ENCODE measurements at places on chromosomes 13 and 19.
A peak's percentile ranks its signal among the peaks of the same experiment; 100 is the strongest.

DNA sequence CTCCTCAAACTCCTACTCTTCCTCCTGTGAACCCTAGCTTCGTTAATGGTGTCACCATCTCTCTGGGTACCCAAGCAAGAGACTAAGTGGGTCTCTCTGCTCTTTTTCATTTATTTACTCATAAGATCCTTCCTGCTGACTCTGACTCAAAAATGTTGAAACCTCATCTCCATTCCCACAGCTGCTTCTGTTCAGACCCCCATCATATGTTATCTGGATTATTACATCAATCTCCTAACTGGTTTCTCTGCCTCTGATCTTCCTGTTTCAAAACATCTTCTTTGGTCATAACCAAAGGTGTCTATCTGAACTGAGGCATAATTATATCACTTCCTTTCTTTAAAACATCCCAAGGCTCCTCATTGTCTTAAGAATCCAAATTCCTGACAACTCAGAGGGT lies 2.0 kb upstream of the MEDAG start:
- DNase-seq = no peak

DNA sequence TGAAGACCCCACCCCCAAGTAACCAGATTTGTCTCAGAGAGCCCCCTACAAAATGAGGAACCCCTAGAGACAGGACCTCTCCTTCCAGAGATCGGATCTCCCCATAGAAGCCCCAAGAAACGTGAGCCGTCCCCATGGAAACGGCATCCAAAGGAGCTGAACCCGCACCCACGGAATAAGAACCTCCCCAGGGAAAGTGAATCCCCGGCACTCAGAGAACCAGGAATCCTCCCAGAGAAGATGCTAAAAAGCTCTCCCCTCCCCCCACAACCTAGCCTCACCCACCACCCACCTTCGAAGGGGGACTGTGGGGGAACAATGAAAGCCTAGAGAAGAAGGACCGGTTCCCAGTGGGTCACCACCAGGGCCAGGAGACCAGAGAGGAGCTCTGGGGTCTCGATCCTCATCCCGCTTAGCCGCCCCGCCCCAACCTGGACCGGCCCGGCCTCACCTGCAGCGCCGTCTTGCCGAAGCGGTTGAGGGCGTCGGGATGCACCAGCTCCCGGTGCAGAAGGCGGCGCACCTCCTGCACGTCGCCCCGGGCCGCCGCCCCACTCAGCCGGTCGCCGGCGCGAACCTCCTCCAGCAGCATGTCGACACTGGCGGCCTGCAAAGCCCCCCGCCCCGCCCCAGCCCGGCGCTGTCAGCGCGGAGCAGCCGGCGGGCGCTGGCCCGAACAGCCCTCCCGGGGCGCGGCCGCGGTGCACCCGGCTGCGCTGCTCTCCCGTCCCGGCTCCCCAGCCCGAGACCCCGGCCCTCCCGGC lies 535 bp downstream of the CDKN2D start:
- DNase-seq = no peak

- no peak for DNase-seq
Measured at GRCh38 chr19:19110410-19111135, 27.7 kb downstream of the TMEM161A start.

- DNase-seq = no peak
Measured at GRCh38 chr19:55490478-55491432, 2.5 kb downstream of the SSC5D start.

DNA sequence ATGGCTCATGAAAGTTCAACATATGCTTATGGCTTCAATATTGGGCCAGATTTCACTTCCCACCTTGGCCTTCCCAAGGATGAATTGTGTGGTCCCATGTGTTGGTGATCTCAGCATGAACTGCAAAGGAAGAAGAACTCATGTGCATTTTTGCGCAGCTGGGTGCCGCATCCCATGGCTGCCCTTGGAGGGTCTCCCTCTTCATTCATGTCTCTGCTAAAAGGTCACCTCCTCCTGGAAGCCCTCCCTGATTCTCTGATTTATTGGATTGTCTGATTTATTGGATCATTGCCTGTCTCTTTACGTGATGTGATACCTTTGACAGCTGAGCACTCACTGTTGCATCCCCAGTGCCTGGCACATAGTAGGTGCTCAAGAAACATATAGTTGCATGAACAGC lies 1.7 kb upstream of the CYP4F8 start:
- no peak for DNase-seq

DNA sequence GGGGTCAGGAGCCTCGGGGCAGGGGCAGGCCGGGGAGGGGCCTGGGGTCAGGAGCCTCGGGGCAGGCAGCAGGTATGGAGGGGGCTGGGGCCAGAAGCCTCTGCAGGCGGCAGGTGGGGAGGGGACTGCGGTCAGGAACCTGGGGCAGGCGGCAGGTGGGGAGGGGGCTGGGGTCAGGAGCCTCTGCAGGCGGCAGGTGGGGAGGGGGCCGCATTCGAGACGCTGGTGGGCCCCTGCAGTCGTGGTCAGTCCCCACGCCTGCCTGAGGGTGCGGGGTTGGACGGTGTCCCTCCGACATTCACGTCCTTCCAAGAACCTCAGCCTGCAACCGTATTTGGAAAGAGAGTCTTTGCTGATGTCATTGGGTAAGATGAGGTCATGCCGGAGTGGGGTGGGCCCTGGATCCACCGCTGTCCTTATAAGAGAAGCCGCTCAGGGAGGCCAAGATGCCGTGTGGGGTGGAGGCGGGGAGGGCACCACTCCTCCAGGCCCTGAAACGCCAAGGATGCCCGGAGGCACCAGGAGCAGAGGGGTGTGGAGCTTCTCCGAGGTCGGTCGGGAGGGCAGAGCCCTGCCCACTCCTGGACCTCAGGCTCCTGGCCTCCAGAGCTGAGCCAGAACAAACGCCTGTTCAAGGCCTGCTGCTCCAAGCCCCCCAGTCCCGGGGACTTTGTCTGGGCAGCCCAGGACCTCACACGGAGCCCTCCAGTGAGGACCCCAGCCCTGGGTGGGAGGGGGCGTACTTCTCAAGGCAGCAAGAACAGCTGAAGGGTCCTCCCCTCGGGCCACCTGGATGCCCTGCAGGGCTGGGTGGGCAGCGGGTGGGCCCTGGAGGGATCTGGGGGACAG lies 30.1 kb downstream of the PIP5K1C start:
- DNase-seq = no peak

- no peak for DNase-seq
Measured at GRCh38 chr13:112756511-112756966, 66.7 kb downstream of the ATP11A start.

DNA sequence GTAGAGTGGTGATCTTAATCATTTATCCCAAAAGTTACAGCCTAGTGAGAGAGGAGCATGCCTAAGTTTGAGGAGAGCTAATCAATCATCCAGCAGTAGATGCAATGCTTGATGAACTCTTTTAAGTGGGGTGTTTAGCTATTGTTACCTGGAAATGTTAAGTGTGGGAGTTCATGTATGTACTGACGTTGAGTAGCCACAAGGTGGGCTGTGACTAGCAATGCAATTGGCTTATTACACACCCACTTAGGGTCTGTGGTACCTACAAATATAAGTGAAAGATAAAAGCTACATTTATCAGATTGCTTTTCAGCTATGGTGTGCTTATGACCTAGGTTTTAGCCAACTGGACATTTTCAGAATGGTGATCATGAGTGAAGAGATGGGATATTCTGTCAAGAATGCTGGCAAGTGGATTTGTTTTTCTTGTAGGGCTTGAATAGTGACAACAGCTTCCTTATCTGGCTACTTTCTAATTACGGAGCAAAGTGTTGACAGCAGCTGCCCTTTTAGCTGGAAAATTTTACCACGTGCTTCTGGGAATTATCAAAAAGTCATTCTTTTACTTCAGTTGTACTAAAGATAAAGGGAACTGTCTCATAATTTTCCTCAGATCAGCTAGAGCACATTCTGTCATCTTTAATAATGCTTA lies 170.6 kb downstream of the POSTN start:
- DNase-seq = no peak

- no peak for DNase-seq
Measured at GRCh38 chr13:49516467-49516866, 20.7 kb downstream of the PHF11 start.

- DNase-seq = no peak
Measured at GRCh38 chr13:39038569-39039030, 344 bp downstream of the NHLRC3 start.

GRCh38 chr19:48818234-48818820 lies 7.5 kb upstream of the BCAT2 start:
- DNase-seq = no peak

DNA sequence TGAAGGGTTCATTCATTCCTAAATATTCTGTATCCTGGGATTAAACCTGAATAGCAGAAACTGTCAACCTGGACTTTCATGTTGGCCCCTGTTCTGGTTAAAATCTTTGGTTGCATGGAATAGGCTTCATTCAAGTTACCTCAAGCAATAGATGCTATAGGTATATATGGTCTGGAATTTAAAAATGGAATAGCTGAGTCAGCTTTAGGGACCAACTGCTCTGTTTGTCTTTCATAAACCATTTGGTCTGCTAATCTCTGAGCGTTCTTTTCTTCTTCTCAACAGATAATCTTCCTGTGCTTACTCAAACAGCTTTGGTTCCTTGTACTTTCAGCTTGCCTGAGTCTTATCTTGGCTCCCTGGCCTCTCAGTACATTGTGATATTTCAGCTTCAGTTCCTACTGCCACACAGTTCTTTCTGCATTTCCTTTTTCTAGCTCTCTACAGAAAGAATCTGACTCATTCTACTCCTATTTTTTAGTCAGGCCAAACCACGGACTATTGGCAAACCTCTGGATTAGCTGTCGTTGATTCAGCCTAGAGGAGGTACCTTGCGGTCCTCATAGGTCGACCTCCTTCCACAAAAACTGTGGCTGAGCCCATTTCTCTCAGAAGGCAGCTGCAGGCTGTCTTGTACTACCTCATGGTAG lies 35.9 kb upstream of the MAB21L1 start:
- no peak for DNase-seq

- no peak for DNase-seq
Measured at GRCh38 chr13:23868521-23868920, 20.7 kb downstream of the MIPEP start.

- no peak for DNase-seq
Measured at GRCh38 chr19:5587071-5587455, 19.3 kb upstream of the TINCR start.

DNA sequence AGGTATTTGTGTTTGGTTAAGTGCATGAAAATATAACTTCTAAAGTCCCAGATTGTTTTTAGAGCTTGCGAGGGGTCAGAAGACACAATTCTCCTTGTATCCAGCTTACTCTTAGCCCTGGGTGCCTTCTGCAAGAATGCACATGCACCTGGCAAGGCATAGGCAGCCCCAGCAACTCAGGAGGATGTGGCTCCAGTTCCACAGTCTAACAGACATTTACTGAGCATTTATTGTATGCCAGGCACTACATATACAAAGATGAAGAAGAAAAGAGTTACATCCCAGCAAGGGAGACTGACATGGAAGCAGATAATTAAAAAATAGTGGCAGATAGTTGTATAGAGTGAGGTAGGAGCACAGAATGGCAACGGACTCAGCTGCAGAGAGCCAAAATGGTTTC lies 101.1 kb upstream of the FRY start:
- DNase-seq = no peak

- no peak for DNase-seq
Measured at GRCh38 chr13:65168026-65168425, 2062.1 kb downstream of the PCDH9 start.

- peak; percentile 54 for DNase-seq
Measured at GRCh38 chr19:35204799-35205732, 23.5 kb downstream of the FAM187B start.

GRCh38 chr19:40589591-40590429 lies 11.4 kb upstream of the LTBP4 start:
- no peak for DNase-seq

- no peak for DNase-seq
Measured at GRCh38 chr19:57802269-57802668, 12.4 kb downstream of the ZNF552 start.

GRCh38 chr19:2296141-2296540 lies 11.8 kb downstream of the LINGO3 start:
- no peak for DNase-seq

DNA sequence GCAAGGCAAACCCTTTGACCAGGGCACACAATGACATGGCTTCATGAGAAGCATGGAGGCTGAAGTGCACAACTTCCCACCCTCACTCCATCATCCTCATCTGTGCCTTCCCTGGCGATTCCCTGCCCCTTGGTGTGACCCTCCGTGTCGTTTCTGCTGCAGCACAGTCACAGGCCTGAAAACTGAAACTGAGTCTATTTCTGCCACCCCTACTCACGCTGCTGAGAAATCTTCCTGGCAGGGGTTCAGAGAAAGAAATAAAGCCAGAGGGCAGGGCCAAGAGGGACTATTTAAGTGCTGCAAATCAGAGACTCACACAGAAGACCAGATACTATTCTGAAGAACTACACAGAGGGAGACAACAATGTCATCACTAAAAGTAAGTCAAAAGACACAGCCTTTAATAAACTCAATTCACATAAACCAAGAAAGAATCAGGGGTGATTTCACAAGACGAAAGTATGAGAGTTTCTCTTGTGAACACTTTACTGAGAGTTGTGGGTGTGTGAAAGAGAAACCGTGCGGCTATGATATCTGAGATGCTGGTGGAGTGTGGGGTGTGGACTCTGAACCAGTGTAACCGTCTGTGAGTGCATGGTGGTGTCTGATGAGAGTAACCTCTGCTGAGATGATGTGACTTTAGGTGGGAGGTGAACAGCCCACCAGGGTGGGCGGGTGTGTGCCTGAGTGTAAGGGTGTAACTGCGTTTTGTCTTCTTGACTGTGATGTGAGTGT lies 23.5 kb downstream of the LGALS16 start:
- peak; percentile 18 for DNase-seq

DNA sequence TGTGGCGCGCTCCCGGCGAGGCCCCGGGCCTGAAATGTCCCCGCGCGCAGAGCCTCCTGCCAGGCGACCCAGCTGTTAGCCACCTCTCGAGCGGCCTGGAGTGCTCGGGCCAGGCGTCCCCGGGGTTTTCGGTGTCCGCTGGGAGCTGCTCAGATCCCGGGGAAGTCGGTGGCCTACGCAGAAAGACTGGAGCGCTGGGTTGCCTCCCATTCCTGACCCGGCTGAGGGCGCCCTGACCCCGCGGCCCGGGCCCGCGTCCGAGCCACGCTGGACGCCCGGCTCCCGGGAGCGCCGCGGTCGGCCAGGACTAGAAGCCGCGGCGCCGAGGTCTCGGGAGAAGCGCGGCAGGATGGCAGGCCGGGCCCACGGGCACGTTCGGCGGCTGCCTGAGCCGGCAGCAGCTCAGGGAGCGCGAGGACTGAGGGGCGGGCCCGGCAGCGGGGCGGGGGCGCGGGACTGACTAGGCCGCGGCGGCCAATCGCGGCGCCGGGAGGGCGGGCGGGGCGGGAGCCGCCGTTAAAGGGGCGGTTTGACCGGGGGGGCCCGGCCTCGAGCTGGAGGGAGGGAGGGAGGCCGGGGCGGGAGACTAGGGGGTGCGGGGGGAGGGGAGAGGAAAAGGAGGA lies 1.3 kb upstream of the ZIC2 start:
- DNase-seq = no peak

DNA sequence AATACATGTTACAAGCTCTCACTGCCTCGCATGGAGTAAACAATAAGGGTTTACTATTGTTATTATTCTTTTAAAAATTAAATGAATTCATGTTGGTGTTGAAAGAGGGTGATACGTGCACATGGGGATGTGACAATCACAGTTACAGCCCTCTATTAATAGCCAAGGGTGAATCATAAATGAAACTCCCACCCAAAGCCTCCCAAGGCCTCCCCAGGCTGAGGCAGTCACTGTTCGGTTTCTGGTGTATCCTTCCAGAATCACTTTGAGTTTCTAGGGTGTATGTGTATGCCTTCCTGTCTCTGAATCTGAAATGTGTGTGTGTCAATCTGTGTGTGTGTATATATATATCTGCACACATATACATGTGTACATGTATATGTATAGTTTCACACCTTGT lies 73.4 kb downstream of the AKAP11 start:
- DNase-seq = no peak

GRCh38 chr13:77820431-77821149 lies 98.0 kb downstream of the EDNRB start:
- no peak for DNase-seq

All from GM19239 (cell line).